ENCODE measurements at places on chromosomes 1 and 21.
A peak's percentile ranks its signal among the peaks of the same experiment; 100 is the strongest.

GRCh38 chr1:229209386-229209785, 61.5 kb upstream of the RAB4A start:
- peak; percentile 5 for DNase-seq

- DNase-seq = no peak
Measured at GRCh38 chr1:78950826-78951225, 55.7 kb downstream of the ADGRL4 start.

GRCh38 chr1:197181982-197182381, 35.5 kb upstream of the ASPM start:
- no peak for DNase-seq

GRCh38 chr1:54493608-54494007, 54.4 kb upstream of the ACOT11 start:
- no peak for DNase-seq

GRCh38 chr1:23624440-23624839, 65.1 kb upstream of the ID3 start:
- DNase-seq = peak; percentile 78

DNA sequence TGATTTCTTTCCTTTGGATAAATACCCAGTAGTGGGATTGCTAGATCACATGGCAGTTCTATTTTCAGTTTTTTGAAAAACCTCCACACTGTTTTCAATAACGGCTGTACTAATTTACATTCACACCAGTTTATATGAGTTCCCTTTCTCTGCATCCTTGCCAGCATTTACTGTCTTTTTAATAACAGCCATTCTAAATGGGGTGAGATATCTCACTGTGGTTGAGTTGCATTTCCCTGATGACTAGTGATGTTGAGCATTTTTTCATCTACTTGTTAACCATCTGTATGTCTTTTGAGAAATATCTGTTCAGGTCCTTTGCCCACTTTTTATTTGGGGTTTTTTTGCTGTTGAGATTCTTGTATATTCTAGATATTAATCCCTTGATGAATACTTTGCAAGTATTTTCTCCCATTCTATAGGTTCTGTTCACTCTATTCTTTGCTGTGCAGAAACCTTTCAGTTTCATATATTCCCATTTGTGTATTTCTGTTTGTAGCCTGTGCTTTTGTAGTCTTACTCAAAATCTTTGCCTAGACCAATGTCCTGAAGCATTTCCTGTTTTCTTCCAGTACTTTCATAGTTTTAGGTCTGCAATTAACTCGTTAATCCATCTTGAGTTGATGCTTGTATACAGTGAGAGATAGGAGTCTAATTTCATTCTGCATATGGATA, 7.3 kb downstream of the HENMT1 start:
- no peak for DNase-seq

- DNase-seq = no peak
Measured at GRCh38 chr1:46623743-46624644, 7.4 kb upstream of the MOB3C start.

GRCh38 chr1:205335692-205336091, 14.1 kb upstream of the NUAK2 start:
- peak; percentile 90 for DNase-seq

DNA sequence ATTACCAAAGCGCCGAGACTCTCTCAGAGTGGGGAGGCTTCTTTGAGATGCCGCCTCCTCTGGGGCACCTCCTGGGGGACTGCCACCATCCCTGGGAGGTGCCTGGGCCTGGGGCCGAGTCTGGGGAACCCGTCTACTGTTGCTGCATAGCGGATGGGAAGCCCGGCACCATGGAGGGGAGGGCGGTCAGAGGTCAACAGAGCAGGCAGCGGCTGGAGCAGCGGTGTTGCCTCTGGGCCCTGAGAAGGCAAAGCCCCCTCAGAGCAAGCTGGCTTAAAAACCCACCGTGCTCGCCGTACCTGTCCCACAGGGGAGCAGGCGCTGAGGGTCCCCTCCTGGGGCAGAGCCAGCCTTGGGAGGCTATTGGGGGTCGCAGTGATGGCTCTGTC, 62.0 kb downstream of the ARHGEF16 start:
- DNase-seq = no peak

- DNase-seq = no peak
Measured at GRCh38 chr1:94037392-94038229, 83.3 kb downstream of the ABCA4 start.

DNA sequence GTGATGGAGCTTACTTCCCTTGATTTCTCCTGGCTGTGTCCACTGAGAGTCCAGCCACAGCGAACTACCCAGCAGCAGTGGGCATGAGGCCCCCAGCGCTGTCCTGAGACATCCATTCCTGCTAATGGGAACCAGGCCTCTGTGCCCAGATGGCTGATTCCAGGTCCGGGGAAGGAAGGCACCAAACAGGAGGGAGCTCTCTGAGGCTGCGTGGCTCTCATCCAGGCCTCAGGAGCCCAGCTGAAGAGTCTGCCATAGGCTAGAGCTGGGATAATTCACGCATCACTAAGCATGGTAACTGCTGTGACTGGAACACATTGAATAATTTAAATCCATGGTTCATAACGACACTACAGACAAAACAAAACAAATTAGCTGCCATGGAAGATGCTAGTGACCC, 24.7 kb upstream of the LRRC47 start:
- no peak for DNase-seq

GRCh38 chr1:6538956-6539355, 15.4 kb downstream of the NOL9 start:
- DNase-seq = no peak

DNA sequence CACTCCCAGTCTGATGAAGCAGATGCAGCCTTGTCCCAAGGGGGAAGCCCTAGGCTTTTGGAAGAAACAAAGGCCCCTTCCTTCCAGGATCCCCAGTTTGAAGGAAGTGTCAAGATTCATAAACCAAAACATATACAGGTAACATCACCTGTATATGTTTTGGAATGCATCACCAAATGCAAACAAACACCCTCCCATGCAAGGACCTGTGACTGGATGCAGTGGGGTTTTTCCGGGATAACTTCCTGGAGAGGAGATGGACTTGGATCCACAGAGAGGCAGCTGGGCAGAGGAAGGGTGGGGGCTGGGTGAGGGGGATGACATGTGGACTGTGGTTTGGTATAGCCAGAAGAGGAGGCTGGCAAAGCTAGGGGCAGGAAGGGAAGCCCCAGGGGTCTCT, 1.5 kb upstream of the PLA2G2F start:
- DNase-seq = peak; percentile 16

DNA sequence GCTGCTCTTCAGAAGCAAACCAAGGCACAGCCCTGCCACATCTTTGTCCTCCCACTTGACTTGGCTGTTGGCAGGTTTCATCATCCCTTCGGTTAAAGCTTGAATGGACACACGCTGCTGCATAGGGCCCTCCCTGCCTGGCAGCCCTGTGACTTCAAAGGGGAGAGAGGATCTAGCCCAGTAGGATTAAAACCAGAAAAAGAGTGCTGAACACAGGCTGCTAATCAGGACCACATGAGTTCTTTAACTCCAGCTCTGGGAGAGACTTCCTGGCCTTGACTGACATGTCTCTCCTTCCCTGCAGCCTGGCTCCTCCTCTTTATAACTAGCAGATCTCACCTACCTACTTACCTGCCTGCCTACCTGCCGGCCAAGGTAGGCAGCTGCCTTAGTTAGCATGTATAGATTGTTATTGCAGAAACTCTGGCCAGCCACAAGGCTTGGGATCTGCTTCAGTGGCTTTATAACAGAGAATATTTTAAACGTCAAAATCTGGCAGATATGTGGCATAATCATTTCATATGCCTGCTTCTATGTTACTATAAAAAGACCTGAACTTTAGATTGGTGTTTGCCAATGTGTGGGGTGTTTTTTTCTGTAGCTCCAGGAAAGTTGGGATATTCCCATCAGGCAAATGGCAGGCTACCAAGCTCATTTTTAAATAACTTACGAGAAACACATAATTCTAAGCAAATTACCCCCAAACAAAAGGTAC, 49.4 kb downstream of the ERG start:
- no peak for DNase-seq

DNA sequence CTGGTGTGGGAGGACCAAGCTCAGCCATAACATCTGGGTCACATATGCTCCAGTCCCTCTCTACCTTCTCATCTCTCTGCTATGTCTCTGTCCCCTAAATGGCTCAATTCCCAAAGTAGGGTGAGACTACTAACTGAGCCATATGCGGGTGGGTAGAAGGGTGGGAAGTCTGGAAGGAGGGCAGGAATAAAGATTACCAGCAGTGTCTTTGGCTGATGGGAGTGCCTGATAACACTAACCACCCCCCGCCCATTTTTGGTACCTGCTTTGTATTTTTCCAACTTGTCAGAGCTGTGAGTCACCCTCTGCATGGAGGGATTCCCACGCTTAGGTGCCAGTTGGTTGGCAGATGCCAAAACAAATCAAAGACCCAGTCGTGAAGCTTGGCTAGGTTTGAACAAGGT, 14.9 kb upstream of the SSBP3 start:
- no peak for DNase-seq

- DNase-seq = no peak
Measured at GRCh38 chr1:32208469-32208868, 420 bp upstream of the DCDC2B start.

DNA sequence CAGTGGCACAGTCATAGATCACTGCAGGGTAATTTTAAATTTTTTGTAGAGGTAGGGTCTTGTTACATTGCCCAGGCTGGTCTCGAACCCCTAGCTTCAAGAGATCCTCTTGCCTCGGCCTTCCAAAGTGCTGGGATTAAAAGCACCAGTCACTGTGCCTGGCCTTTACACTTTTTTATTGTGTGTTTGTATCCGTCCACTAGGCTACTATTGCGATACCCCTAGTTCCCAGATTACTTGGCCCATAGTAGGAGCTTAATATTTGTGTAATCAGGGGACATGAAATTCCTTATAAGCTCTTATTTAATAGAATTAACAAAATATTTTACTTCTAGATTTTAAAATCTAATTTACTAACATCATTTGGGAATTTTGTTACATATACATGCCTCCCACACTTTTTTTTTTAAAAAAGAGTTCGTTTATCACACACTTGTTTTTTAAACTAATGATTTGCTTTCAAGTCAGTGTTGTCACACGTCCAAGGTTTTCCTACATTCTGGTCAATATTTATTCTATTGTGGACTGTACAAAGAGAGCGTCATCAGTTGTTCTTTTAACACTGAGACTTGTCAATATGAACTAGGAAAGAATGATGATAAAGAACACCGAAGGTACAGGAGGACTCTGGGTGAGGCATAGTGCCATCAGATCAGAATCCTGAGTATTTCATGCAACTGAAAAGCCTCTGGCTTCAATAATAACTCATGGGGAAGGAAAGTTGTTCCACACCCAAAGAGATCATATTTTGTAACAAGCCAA, 63.7 kb downstream of the LEPR start:
- DNase-seq = no peak

DNA sequence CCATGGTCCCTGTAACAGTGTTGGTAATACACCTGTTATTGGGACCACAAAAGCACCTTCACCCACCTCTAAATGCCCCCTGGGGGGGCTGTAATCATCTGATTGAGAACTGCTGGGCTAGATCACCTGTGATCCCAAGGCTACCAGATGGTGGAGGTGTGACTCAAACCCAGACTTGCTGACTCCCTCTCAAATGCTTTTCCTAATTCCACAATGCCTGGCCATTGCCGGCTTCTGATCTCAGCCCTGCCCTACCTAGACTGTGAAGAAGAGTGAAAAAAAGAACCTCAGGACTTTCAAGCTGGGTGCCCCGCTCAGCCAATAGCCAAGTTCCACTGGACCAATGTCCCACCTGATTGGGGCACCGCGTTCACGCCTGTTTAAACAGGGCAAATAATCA, 9.6 kb downstream of the TMEM9 start:
- peak; percentile 31 for DNase-seq

GRCh38 chr1:228753786-228754360, 18.6 kb downstream of the RHOU start:
- DNase-seq = no peak

DNA sequence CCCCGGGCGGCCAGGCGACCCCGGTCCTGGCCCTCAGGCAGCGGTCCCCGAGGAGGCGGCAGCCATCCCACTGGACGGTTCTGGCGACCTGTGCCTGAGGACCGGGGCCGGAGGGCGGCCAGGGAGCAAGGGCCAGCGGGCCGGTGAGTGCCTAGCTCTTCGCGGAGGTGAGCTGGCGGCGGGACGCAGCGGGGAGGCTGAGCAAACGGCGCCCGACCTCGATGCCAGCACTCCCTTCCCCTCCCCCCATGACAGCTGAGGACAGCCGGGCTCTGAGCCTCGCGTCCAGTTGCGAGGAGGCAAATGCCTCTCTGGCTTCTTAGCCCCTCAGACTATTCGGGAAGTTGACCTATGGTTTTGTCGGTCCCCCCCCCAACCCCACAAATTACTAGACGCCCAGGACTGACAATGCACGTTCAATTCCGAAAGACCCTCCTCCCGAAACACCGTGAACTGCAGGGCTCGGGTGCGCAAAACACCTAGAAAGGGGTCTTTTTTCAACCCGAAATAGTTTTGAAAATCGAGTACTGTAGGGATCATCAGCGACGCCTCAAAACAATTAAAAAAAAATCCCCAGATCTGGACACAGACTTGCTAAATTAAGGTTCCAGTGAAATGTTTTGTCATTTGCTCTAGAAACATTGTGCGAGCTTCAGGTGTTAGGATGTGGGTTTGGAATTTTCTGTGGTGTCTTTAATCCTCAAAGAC, 8.3 kb downstream of the CDKN2C start:
- peak; percentile 75 for DNase-seq

DNA sequence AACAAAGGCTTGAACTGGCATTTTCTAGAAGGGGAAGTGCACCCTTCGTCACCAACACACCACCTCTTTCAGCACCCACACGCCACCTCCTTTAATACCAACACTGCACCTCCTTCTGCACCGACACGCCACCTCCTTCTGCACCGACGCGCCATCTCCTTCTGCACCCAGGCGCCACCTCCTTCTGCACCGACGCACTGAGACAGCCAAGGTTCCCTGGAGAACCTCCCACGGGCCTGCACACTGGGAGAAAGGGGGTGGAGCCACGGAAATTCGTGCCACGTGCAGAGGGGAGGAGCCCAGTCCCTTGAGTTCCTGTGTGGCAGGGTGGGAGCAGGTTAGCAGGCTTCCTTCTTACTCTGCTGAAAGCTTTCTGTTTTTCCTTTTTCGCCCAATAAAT, 327.9 kb upstream of the C1orf174 start:
- no peak for DNase-seq

DNA sequence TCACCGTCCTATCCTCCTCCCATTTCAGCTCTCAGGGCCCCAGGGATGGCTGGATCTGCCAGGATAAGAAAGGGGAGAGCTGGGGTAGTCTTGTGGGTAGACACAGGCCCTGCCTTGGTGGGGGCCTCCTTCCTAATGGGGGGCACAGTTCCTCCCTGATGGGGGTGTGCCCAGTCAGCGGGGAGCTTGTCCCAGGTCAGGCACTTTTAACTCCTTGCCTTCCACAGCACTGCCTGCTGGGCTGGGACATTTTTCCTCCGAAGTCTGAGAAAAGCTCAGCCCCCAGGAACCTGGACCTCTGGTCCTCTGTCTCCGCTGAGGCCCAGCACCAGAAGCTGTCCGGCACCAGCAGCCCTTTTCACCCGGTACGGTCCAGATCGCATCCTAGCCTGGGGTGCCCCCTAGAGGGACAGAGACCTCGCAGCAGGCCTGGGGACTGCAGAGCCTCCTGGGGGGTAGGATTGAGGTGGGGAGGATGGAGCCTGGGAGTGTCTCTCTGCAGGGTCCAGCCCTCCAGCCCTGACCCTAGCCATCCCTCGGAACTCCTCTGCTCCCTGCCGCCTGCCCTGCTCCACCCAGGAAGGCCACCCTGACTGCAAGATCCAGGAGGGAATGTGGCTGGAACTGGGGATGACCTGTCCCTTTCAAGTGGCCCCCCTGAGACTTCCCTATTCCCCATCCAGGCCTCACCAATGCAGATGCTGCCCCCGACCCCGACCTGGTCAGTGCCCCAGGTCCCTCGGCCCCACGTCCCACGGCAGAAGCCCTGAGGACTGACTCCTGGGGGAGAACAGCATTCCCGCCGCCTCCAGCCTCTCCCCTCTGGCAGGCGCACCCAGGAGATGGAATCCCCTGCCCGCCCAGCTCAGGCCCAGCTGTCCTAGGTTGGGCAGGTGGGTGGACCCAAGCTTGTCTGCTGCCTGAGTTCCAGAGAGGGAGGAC, 12.0 kb downstream of the MIIP start:
- DNase-seq = peak; percentile 74
